ENCODE measurements at places on chromosomes 3 and 15.
A peak's percentile ranks its signal among the peaks of the same experiment; 100 is the strongest.

DNA sequence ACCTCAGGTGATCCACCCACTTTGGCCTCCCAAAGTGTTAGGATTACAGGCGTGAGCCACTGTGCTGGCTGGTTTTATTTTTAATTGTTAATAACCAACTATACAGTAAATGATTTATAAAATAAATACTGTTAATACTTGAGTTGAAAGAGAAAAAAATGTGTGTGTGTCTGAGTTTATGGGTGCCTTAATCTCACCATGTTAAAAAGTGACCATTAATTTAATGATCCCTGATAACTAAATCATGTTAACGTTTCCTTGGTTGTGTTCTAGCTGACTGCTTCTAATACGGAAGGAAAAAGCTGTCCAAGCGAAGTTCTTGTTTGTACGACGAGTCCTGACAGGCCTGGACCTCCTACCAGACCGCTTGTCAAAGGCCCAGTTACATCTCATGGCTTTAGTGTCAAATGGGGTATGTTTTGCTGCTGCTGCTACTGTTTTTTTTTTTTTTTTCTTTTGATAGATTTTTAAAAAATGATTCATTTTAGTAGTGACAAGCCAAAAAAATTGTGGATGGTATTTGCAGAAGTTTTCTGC is 113.5 kb downstream of the GHSR start:
- DNase-seq: no peak

DNA sequence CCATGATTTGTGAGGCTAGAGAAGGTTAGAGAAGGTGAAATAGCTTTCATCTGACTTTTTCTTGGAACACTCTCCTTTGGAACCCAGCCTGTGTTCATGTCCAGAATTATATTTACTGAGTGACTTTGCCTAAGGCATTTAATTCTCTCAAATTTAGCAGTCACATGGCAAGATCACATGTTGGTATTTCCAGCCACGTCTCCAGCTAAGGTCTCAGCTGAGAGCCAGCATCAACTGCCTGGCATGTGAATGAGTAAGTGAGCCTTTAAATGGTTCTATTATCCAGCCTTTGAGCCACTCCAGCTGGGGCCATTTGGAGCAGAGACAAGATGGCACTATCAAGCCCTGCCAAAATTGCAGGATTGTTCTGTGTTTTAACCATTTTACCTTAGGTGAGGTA is 130.2 kb upstream of the SGO1 start:
- DNase-seq: no peak

- no peak for DNase-seq
These were observed 90.9 kb downstream of the TP63 start for GRCh38 chr3:189721873-189722665.

GRCh38 chr3:133208184-133208583 is 170.0 kb downstream of the TMEM108 start:
- no peak for DNase-seq

- DNase-seq: peak; percentile 23
These were observed 88.8 kb upstream of the ARHGEF3 start for GRCh38 chr3:56890448-56891091.

- DNase-seq: no peak
These were observed 3.4 kb upstream of the ZBED2 start for GRCh38 chr3:111598552-111598951.

DNA sequence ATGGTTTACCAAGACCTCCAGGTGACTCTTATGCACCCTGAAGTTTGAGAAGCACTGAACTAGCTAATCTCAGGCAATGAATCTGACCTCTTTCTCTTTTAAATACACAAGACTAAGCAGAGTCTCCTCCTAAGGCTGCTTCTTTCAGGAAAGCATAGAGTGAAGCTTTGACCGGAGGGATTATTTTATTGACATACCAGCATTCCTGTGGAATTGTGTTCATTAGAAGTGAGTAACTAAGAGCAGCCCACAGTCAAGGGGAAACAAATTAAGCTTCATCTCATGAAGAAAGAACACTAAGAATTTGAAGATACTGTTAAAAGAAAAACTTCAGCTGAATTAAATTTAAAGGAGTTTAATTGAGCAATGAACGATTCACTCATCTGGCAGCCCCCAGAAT is 963.5 kb downstream of the NTRK3 start:
- DNase-seq: no peak

DNA sequence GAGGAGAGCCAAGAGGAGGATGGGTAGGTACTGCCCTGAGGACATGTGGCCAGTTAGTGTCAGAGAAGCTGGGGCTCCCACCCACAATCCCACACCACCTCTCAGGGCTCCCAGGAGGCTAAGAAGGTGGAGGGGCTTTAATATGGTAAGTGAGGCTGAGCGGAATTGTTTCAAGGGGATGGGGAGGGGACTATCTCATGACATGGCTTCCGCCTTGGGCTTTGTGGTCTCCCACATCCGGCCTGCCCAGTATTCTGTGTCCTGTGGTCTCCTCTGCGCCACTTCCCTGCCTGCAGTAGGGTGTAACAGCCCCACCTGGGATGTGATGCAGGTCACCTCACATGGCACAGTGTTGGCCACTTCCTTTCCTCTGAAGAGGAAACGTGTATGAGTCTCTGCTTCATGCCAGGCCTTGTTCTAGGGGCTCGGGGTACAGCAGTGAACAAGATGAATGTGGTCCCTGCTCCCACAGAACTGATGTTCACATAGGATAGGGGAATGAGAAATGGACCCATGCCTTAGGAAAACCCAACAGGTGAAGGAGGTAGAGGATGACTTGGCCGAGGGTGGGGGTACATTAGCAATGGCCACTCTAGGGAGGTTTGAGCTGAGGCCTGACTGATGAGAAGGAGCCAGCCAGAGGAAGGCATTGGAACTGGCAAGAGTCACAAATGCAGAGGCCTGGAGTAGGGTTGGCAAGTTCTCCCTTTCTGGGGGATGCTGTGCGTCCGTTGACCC is 3.2 kb downstream of the NEIL1 start:
- DNase-seq: peak; percentile 51

DNA sequence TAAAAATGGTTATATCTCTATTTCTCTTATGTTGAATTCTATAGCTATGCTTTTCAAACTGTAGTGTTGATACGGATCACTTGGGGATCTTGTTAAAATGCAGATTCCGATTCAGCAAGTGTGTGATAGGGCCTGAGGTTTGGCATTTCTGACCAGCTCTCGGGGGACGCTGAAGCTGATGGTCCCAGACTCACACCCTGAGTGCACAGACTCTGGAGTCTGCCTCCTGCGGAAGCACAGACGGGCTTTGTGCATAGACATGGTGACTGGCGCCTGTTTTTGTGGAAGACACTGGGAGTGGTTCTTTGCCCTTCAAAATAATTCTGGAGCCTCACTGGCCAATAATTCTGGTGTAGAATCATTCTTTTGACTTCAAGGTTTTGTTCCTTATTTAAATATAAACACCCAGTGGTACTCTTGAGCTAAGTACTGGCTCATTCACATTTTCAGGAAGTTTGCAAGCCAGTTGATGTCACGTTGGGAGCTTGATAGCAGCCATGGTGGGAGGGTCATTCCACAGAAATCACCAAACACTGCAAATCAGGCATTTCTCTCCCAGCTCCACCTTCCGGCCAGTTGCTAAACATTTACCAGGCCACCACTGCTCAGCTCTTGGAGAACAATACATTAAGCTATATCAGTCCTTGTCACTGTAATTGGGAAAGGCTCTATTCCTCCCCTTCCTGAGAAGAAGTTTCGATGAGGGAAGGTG is 19.2 kb downstream of the CLDN11 start:
- no peak for DNase-seq

DNA sequence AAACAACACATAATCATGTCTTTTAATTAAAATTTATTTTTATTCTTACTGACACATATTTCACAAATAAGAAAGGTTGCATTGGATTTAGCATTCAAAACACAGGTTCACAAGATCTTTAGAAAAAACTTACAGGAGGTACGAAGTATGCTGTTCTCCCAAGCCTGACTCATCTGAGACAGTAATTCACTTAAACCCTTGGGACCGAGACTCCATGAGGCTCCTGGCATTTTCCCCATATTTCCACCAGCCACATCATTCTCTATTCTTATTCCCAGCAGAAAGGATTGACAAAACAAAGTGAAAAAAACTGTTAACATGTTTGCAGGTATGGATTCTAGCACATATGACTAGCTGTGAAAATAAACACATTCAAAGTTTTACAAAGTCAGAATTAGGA is 52.6 kb downstream of the CNTN3 start:
- no peak for DNase-seq

GRCh38 chr3:117435506-117435905 is 725.9 kb downstream of the TUSC7 start:
- no peak for DNase-seq

DNA sequence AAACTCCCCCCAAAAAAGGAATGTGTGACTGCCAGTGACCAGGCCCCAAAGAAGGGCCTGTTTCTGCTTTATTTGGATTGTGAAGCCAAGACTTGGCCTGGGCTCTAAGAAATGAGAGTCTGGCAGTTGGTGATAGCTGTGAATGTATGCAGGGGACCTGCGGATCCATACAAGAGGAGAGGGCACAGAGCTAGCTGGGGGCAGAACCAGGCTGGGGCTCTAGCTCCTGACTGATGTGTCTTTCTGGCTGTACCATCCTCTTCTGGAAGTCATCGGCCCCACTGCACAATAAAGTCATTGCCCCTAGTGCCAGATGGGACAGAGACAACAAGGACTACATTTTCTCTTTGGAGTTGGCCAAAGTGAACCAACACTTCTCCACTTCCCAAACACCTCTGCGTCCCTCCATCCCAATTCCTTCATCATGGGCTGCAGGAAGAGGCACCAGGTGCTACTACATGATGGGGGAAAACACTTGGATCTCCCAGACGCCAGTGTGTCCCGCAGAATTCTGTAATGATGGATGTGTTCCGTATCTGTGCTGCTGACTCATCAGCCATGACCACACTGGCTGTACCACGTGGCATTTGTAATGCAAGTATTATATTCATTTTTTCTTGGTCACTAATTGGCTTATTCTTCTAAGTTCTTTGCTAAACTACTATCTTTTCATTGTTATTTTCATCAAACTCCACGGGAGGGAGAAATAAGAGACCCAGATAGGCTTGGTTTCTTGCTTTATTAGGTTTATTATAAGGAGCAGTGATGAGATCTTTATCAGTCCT is 1.7 kb upstream of the PLA2G4F start:
- no peak for DNase-seq

DNA sequence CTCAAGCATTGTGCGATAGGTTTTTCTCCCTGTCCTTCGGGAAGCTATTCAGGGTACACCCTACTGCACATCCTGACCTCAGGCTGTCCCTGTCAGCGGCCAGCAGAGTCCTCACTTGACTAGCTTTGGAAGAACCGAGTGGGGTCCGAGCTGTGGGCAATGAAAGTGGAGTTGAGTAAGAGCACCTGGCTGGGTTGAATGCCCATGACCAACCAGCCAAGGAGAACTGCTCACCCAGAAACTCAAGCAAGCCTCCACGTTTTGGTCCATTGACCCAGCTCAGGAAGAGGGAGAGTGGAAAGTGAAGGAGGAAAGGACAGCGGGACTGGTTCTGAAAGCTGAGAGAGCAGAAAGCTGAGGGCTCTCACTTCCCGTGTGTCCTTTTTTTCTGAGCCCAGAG is 36.0 kb upstream of the HDGFL3 start:
- no peak for DNase-seq

DNA sequence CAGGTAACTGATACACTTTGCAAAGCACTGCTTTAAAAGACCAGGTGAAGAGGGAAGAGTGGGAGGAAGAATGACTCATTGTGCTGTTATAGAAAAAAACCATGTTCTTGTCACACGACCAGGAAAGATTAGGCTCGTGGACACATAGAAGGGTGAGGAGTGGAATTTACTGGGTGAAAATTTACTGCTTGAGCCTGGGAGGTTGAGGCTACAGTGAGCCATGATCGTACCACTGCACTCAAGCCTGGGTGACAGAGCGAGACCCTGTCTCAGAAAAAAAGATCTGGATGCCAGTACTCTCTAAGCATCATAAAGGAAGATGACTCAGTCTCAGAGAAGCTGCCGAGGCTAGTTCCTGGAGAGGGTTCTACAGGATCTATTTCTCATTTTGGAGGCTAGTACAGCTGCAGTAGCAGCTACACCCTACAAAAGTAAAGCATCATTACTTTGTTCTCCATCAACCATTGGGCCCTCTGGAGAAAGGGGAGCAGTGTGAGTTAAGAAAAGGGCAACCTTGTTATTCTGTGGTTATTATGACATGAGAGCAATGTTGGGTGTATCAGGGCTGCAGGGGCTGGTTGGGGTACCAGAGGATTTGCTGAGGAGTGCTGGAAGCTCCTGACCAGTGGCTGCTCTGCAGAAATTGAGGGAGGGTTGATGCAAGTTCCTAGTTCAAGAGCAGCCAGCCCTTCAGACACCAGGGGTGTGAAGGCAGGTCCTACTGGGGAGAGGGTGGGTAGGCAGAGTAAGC is 75.4 kb downstream of the CMTM8 start:
- DNase-seq: peak; percentile 6

DNA sequence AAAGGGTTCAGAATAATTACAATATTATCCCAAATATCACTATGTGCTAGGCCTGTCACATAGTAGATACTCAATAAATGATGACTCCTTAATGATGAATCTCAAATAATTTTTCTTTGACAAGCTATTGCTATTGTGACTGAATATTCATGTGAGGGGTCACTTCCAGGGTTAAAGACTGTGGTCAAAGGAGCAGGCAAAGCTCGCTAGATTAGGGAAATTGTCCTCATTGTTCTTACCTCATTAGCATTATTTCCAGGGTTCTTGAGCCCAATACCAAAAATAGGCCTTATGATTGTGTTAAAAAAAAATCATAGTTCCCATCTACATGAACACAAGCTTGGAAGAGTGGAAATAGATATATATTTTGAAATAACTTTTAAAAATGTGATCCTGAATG is 252.2 kb downstream of the GAP43 start:
- no peak for DNase-seq

DNA sequence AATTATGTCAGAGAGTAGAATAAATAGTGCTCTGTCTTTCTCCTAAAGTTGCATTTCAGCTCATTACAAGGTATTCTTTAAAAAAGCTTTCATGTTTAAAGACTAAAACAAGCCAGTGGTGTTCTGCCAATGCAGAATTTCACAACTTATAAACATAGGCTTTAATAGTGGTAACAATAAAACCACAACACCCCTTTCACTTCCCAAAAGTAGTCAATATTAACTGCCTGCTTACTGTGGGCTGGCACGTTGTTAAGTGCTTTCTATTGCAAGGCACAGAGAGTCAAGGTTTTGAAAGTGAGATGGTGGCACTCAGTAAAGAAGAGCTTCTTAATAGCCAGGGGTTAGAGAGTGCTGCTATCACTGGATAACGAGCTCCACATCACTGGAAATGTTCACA is 8.4 kb upstream of the RTP1 start:
- no peak for DNase-seq

- no peak for DNase-seq
These were observed 11.1 kb upstream of the MCF2L2 start for GRCh38 chr3:183439515-183439914.

Data from effector CD4-positive, alpha-beta T cell (primary cell).